ENCODE measurements at places on chromosomes 3 and 15.

GRCh38 chr15:31401282-31401681 lies 74.6 kb downstream of the KLF13 start:
- DNase-seq = no peak

- no peak for DNase-seq
These were observed 151.4 kb upstream of the BCL6 start for GRCh38 chr3:187896646-187897045.

GRCh38 chr15:62456011-62456920 lies 291.2 kb upstream of the C2CD4B start:
- no peak for DNase-seq

DNA sequence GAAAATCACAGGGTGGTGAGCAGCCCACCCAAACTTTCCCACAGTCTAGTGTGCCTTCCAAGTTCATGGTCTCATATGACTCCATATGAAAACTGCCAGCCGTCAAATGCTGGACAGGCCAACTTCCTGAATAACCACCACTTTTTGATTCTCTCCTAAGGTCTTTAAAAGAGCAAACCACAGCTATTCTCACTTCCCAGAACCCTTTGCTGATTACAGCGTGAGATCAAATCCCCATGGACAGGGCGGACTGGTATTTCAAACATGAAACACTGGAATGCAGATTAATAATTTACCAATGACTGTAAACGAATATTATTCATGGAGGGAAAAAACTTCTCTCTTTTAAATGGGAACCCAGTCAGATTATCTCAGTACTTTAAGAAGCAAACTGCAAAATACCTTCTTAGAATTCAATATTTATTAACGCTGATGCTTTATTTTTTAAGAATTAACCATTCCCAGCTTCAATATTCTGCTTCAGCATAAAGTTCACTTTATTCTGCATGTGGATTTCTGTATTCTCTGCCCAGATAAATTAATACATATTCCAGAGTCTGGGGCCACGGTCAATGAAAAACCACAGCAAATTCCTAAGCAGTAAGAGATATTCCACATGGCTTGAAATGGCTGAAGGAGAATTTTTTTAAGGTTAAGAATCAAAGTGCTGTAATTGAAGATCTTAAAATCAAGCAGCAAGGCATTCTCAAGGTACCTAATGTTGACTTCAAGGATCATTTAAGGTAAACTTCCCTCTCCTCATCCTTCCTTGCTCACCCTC lies 42.9 kb downstream of the MYO1E start:
- DNase-seq = no peak

- no peak for DNase-seq
These were observed 1079.5 kb downstream of the IGSF11 start for GRCh38 chr3:117955196-117955595.

- DNase-seq = no peak
These were observed 405.1 kb downstream of the LPP start for GRCh38 chr3:188559072-188559429.

DNA sequence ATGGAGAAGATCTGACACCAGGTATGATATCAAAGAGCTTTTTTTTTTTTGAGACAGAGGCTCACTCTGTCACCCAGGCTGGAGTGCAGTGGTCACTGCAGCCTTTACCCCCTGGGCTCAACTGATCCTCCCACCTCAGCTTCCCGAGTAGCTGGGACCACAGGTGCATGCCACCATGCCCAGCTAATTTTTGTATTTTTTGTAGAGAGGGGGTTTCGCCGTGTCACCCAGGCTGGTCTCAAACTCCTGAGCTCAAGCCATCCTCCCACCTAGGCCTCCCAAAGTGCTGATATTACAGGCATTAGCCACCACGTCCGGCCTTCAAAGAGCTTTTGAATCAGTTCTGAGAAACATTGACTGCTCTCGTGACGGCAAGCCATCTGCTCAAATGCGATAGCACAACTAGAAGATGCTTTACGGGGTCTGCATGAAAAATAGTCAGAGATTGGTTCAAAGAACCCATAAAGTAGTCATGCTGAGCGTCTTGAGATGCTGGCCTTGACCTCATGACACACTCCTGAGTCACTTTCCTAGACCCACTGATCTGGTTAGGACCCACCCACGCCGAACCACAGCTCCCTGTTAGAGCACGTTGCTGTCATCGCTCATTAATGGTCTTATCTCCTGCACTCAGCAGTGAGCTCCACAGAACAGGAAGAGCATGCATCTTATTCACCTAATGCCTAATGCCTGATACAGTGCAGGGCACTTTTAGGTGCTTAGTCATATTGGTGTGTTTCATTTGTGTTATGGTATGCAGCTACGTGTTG lies 57.0 kb upstream of the NR2F2 start:
- no peak for DNase-seq

DNA sequence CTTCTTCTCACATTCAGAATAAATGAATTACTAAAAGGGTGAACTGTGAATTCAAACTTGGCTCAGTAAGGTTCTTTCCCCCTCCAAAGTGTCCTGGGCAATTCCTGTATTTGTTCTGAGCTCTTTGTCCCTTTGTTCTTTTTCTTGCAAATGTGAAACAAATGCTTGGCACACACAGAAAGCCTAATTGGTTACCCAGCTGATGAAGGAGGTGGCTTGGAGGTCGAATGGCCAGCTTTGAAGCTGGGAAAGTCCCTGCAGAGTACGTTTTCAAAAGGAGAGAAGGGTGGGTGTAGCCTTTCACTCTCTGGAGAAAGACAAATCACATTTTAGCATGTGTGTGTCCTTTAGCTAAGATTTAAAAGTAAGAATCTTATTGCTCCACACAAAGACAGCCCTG lies 154.4 kb downstream of the PEX5L start:
- no peak for DNase-seq

GRCh38 chr3:12700800-12701199 lies 36.9 kb upstream of the RAF1 start:
- no peak for DNase-seq

GRCh38 chr3:174439331-174440252 lies 419.5 kb upstream of the NAALADL2 start:
- no peak for DNase-seq

DNA sequence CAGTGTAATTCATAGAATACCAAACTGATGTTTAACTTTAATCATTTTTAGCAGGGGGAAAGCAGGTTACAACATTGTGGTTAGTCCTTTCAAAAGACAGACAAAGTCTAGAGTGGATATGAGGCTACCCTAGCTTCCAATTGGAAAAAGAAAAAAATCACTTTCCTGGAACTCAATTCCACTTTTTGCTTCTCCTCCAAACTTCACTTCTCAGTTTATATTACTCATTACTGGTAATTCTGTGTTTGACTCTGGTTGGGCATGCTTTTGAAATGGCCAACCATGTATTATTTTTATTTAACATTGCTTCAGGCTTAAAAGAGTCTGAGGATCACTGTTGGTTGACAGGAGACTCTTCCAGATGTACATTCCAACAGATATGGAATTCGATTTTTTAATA lies 84.8 kb downstream of the RAP2B start:
- DNase-seq = no peak

GRCh38 chr3:31417486-31417885 lies 115.2 kb upstream of the STT3B start:
- DNase-seq = no peak

GRCh38 chr15:88681610-88682221 lies 42.9 kb downstream of the ISG20 start:
- DNase-seq = no peak

DNA sequence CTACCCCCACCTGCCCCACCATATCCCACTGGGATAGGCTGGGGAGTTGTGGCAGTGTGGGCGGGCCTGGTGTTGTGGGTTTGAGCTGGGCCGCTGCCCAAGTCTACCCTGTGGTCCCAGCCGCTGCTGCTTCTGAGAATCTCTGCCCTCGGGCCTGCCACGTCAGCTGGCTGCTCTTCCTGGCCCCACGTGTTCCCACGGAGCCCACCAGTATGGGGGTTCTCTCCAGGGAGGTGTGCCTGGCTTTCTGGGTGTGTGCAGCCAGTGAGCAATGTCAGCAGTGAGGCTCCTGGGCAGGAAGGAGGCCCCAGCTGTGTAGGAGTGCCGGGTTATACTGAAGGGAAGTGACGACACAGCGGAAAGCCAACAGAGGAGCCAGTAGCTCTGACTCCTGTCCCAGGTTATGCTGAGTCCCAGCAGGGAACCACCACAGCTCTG lies 10.5 kb downstream of the GNAI2 start:
- peak; percentile 87 for DNase-seq

DNA sequence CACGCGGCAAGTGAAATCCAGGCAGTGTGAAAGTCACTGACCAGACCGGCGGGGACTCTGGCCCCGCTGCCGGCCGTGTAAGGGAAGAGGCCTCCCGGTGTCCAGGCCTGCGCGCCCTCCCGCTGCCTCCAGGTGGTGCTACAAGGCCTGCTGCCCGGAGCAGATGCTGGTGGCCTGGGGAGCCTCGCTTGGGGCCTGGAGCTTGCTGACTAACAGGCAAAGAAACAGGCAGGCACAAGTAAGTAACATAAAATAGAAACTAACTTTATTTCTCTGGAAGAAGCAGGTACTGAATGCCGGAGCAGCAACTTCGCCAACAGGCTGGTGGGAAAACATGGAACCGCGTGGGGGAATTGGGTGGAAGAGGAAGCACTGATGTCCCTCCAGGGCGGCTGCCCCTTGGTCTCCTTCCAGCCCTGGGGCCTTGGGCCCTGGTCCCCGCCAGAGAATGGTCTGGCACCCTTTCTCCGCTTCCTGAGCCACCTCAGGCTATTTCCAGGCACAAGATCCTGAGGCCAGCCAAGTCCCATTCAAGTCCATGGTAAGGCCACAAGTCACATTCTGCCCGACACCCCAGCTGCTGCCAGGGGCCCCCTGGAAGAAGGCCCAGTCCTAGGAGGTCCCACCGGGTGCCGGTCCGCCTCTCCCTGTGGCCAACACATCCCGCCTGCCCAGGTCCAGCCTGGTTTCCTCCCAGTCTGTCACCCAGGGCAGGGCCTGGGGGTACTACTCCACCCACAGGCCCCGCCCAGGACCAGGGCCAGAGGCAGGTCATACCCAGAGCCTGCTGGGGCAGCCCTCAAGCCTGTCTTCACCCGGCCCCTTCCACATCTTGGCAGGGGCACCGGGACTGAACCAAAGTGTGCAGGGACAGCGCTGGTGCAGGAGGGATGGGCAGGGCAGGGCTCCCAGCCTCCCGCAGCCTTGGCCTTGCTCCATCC lies 45.0 kb downstream of the TNK2 start:
- DNase-seq = peak; percentile 46

DNA sequence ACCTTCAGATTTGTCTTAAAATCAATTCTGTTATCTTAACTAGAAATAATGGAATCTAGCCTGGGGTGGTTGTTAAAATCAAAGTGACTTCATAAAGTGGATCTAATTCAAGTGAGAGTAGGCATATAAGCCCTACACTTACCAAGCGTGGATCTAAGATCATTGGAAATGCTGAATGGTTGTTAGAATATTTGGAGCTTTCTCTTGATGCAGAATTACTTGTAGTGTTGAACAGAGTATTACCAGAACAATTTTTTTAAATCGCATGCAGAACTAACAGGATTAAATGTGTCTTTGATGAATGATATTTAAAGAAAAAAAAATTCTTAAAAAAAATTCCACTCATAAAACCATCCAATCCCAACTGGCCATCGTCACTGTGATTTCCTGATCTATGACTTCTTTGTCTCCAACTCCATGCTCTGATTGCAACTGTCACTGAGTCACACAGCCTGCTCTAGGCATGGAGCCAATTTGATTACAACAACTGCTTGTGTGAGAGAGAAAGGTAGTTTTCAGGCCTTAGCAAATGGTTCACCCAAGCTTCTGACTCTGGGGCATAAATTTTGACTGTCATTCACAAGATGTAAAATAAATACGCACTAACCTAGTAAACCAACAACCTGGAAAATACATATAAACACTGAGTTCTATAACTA lies 25.9 kb upstream of the SPRED1 start:
- DNase-seq = no peak

GRCh38 chr15:66908744-66909095 lies 156.7 kb upstream of the SMAD3 start:
- DNase-seq = no peak

DNA sequence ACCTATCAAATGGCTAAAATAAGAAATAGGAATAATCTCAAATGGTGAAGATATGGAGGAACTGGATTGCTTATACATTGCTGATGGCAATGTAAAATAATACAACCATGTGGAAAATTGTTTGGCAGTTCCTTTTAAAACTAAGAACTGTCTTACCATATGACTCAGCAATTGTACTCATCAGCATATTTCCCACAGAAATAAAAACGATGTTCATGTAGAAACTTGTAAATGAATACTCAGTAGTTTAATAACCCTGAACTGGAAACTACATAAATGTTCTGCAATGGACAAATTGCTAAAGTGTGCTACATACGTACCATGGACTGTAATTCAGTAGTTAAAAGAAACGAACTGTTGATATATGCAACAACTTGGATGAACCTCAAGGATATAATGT lies 253.9 kb upstream of the RBMS3 start:
- no peak for DNase-seq

DNA sequence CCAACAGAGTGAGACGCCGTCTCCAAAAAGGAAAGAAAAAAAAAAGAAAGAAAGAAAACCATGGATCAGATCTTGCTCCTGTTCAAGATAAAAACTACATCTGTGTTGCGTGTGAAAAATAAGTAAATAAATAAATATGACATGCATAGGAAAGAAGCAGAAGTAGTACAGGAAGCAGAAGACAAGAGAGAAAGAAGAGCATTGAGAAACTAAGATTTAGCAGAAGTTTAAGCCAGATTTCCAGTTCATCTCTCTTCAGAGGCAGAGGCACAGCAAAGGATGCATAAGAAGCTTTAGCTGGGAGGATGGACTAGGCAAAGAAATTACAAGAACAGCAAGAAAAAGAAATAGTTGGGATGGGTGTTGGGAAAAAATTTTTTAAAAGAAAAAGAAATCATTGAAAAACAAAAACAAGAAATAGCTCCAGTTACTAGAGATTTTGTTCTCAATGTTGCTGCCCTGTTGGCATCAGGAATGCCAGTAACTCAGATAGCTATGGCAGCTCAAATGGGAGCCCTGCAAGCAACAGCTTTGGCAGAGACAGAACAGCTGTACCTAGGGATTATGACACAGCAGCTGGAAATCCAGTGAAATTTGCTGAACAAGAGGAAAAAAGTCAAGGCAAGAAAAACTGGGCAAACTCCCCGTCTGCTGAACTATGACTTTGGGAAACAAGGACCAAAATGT lies 17.3 kb downstream of the AP3S2 start:
- DNase-seq = no peak

GRCh38 chr3:128359060-128359664 lies 107.5 kb downstream of the DNAJB8 start:
- no peak for DNase-seq

- DNase-seq = no peak
These were observed 50.4 kb downstream of the TFDP2 start for GRCh38 chr3:142098964-142099363.

- DNase-seq = no peak
These were observed 21.9 kb upstream of the PLSCR2 start for GRCh38 chr3:146491303-146491702.

- no peak for DNase-seq
These were observed 13.4 kb downstream of the IL12A start for GRCh38 chr3:160001850-160002623.

GRCh38 chr3:76724075-76724474 lies 315.8 kb upstream of the ROBO2 start:
- DNase-seq = no peak

DNA sequence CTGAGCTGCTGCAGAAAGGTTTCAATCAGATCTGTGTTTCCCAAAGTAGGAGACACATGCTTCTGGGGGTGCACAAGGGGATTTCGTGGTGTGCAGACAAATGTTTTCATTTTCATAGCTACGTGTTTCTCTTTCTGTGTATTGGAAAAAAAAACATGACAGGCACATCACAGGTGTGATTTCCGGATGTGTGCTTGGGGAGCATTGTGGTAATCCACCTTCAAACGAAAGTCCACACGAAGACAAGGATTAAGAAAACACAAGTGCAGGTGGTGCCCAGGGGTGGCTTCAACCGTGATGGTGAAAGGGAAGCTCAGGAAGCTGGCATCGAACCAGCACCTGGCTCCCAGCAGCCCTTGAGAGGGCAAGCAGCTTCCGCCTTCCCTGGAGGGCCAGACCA lies 164.6 kb upstream of the LINGO1 start:
- DNase-seq = no peak
